Tibial nerve (tissue), 4 donors: ENCODE measurements at places on chromosomes 4 and X.

GRCh38 chr4:146890301-146890700 lies 55.4 kb downstream of the TTC29 start:
- H3K27me3 ChIP-seq: no peaks in the 10 kb centered on the region
- H3K36me3 ChIP-seq: no peaks in the 10 kb centered on the region
- DNase-seq: no peak

DNA sequence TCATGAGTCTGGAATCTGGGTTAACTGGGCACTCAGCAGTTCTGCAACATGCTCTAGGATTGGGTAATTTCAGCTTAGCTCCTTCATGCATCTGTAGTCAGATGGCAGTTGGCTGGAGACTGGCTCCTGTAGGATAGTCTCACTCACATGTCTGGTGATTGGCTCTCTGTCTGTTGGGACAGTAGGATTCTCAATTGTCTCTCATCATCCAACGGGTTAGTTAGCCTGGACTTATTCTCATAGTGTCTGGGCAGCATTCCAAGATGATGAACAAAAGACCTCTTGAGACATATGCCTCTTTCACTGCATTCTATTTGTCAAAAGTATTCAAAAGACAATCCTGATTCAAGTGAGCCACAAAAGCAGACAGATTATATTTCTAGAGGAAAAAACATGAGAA lies 795.6 kb upstream of the GALNTL6 start:
- H3K27me3 ChIP-seq: no peaks in the 10 kb centered on the region
- no peak overlapping the region for H3K4me3 ChIP-seq
- H3K27ac ChIP-seq: no peak overlapping the region

GRCh38 chr4:153089742-153090141 lies 114.5 kb upstream of the TRIM2 start:
- no peak overlapping the region for H3K4me3 ChIP-seq
- H3K4me1 ChIP-seq: peaks cover 38% of the 10 kb centered on the region
- H3K27me3 ChIP-seq: no peaks in the 10 kb centered on the region
- DNase-seq: no peak
- no peaks in the 10 kb centered on the region for H3K36me3 ChIP-seq

GRCh38 chr4:7634661-7635251 lies 200.0 kb upstream of the PSAPL1 start:
- H3K27me3 ChIP-seq: no peaks in the 10 kb centered on the region
- H3K4me1 ChIP-seq: no peaks in the 10 kb centered on the region
- no peaks in the 10 kb centered on the region for H3K36me3 ChIP-seq
- DNase-seq: no peak
- H3K27ac ChIP-seq: no peak overlapping the region

DNA sequence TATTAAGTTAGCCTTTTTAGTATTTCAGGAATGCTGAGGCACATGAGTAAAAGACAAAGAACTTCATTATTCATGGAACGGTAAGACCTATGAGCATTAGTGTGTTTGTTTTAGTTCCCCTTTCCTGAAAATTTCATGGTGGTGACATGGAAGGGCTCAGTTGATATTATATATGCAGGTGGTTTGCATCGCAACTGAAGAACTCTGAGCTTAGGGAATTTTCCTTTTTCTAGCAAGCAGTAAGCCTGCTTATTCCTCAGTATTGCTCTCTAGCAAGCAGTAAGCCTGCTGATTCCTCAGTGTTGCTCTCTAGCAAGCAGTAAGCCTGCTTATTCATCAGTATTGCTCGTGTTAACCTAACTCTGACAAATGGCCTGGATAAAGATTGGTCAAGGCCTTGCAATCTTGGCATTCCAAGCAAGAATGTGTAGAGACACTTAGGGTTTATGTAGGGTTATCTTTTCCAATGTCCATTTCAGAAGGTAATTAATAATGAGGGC lies 37.7 kb upstream of the MAGEB18 start:
- H3K4me1 ChIP-seq: no peaks in the 10 kb centered on the region
- no peaks in the 10 kb centered on the region for H3K27me3 ChIP-seq
- no peaks in the 10 kb centered on the region for H3K36me3 ChIP-seq

GRCh38 chrX:20361890-20362262 lies 95.2 kb upstream of the RPS6KA3 start:
- peak; percentile 8 for DNase-seq
- no peak overlapping the region for H3K4me3 ChIP-seq
- peak overlapping the region; percentile 71 for H3K27ac ChIP-seq
- H3K4me1 ChIP-seq: no peaks in the 10 kb centered on the region

DNA sequence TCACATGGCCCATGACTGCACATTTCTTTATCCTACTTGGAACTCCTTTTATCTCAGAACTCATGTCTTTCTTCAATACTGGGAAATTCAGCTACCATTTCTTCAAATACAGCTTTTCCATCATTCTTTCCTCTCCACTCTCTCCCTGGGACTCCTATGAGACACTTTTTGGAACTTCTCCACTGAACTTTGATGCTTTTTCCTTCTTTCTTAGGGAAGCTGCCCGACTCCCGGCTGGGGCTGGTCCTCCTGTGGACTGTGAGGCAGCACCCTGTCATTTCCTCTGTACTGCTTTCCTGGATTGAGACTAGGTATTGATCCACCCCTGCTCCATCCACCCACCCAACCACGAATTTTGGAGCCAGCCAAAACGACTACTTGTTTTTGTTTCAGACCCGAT lies 40.0 kb downstream of the ZFYVE28 start:
- no peaks in the 10 kb centered on the region for H3K4me1 ChIP-seq
- H3K27ac ChIP-seq: no peak overlapping the region
- peaks cover 3% of the 10 kb centered on the region for H3K36me3 ChIP-seq
- H3K27me3 ChIP-seq: no peaks in the 10 kb centered on the region
- no peak for DNase-seq

DNA sequence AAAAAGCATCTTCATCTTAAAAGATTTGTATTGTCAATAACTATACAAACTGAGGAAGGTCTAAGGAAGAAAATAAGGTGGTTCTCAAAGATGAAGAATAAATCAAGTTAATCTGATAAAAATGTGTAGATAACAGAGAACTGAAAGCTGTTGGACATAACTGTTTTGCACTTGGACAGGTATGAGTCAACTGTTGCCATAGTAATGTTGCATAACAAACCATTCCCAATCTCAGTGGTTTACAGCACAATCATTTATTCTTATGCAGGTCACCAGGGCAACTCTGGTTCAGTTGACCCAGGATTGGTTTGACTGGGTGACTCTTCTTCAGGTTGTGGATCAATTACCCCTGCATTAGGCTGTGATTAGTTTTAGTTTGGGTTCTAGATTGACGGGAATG lies 2197.7 kb downstream of the ARAP2 start:
- no peak overlapping the region for H3K4me3 ChIP-seq
- no peaks in the 10 kb centered on the region for H3K36me3 ChIP-seq
- H3K27ac ChIP-seq: no peak overlapping the region
- H3K27me3 ChIP-seq: no peaks in the 10 kb centered on the region
- H3K4me1 ChIP-seq: no peaks in the 10 kb centered on the region

GRCh38 chr4:126627255-126627654 lies 1005.5 kb upstream of the INTU start:
- no peaks in the 10 kb centered on the region for H3K27me3 ChIP-seq
- no peak overlapping the region for H3K4me3 ChIP-seq
- no peak for DNase-seq
- no peak overlapping the region for H3K27ac ChIP-seq
- no peaks in the 10 kb centered on the region for H3K4me1 ChIP-seq

GRCh38 chr4:138499627-138500026 lies 257.5 kb upstream of the SLC7A11 start:
- H3K27ac ChIP-seq: no peak overlapping the region
- no peaks in the 10 kb centered on the region for H3K36me3 ChIP-seq
- DNase-seq: no peak
- no peaks in the 10 kb centered on the region for H3K27me3 ChIP-seq
- H3K4me3 ChIP-seq: no peak overlapping the region
- no peaks in the 10 kb centered on the region for H3K4me1 ChIP-seq

- DNase-seq: no peak
- H3K4me3 ChIP-seq: no peak overlapping the region
- H3K36me3 ChIP-seq: no peaks in the 10 kb centered on the region
- no peaks in the 10 kb centered on the region for H3K27me3 ChIP-seq
Measured at GRCh38 chr4:132839070-132839469, 310.0 kb upstream of the PCDH10 start.
